Vagina (tissue), 2 donors: ENCODE measurements at places on chromosomes 12 and 14. TPM values are rescaled to one million over a fixed set of nuclear protein-coding genes. Genes with fewer than 3 reads are reported as not detected.
A peak's percentile ranks its signal among the peaks of the same experiment; 100 is the strongest.

GRCh38 chr12:34625116-34625515 lies 602.8 kb downstream of the ALG10 start:
- H3K4me1 ChIP-seq, result no peaks in the 10 kb centered on the region
- H3K36me3 ChIP-seq, result no peaks in the 10 kb centered on the region

GRCh38 chr14:61911574-61911973 lies 149.4 kb downstream of the SNAPC1 start:
- H3K36me3 ChIP-seq, result no peaks in the 10 kb centered on the region
- H3K27ac ChIP-seq, result no peak overlapping the region
- DNase-seq, result no peak
- no peaks in the 10 kb centered on the region for H3K27me3 ChIP-seq
- H3K4me3 ChIP-seq, result no peak overlapping the region

DNA sequence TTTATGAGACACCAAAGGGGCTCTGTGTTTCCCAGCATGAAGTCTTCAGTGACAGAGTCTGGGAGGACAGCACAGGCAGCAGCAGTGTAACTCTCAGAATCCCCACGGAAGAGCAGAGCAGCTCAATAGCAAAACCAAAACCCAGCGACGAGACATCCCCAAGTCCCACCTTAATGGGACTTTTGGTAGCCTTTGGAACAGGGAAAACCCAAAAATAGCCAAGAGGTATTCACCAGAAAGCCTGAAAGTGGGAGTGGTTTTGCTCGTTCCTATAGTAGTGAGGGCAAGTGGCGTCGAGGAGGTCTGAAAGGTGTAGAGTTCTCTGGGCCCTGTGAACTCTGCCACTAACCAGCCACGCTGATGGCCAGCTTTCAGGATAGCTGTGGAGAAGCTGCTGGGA lies 174.6 kb downstream of the ETV6 start:
- no peak overlapping the region for H3K27ac ChIP-seq
- DNase-seq, result no peak
- H3K4me3 ChIP-seq, result no peak overlapping the region
- peaks cover 24% of the 10 kb centered on the region for H3K4me1 ChIP-seq

- no peaks in the 10 kb centered on the region for H3K4me1 ChIP-seq
- no peak overlapping the region for H3K4me3 ChIP-seq
- H3K27ac ChIP-seq, result no peak overlapping the region
- no peaks in the 10 kb centered on the region for H3K27me3 ChIP-seq
Observed at GRCh38 chr12:131735476-131736445, 24.9 kb downstream of the SFSWAP start.

GRCh38 chr12:115103884-115104883 lies 420.2 kb upstream of the TBX3 start:
- no peak for DNase-seq
- no peak overlapping the region for H3K27ac ChIP-seq
- no peaks in the 10 kb centered on the region for H3K36me3 ChIP-seq
- H3K4me1 ChIP-seq, result no peaks in the 10 kb centered on the region
- H3K27me3 ChIP-seq, result no peaks in the 10 kb centered on the region
- no peak overlapping the region for H3K4me3 ChIP-seq

DNA sequence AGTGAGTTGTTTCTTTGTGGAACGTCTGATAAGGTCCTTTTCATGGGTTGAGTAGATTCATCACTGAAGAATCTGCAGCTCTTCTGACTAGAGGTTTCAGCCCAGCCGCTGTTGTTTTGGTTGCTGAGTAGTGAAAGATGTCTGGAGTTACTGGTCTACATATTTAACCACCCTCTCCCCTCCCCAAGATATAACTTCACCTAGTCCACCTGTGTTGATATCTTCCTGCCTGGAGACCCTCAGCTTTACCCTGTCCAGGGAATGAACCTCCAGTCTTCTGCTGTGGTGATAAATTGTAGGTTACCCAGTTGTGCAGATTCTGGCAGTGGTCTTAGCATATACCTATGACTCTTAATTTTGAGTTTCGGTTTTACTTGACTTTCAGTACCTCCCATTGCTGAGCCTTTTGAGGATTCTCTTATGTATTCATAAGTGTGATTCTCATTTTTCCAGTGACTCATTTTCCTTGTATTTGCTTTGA lies 62.9 kb downstream of the CCDC91 start:
- no peak for DNase-seq
- H3K36me3 ChIP-seq, result no peaks in the 10 kb centered on the region
- no peak overlapping the region for H3K27ac ChIP-seq
- H3K27me3 ChIP-seq, result no peaks in the 10 kb centered on the region
- no peak overlapping the region for H3K4me3 ChIP-seq

DNA sequence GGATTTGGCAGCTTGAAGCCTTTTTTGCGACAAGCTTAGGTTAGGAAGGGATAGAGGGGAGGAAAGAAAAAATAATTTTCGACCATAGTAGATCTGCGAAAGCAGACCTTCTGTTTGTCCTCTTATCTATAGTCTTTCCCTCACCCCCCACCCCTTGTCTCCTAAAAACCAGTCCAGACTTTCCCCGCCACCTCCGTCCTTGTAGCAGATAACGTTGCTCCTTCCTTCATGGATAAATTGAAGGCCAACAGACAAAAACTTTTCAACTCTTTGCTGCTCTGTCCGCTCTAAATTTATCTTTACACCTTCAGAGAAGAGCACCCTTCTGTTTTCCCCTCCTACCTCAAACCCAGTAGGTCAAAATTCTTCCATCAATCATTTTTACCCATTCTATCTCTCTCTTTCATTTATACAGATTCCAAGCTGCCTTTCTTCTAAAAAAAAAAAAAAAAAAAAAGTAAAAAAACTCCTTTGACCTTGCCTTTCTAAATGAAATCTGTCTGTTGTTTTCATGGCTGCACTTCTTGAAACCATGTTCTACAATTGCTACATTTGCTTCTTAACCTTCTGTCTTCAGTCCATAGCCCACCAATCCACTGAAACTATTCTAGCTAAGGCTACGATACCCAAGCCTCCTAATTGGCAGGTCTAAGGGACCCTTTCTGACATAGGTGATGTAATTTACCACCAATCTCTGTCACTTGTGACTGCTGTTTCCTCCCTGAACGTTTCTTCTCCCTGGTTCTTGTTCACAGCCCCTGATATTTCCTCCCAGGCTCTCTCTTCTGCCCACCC lies 11.1 kb upstream of the NEMF start:
- H3K4me3 ChIP-seq, result peak overlapping the region; percentile 51
- H3K27ac ChIP-seq, result peak overlapping the region; percentile 95
- DNase-seq, result no peak
- H3K36me3 ChIP-seq, result no peaks in the 10 kb centered on the region

- H3K4me3 ChIP-seq, result no peak overlapping the region
- peaks cover 24% of the 10 kb centered on the region for H3K36me3 ChIP-seq
- no peak overlapping the region for H3K27ac ChIP-seq
- no peak for DNase-seq
Observed at GRCh38 chr12:100293017-100293416, 26.0 kb downstream of the SCYL2 start.

- no peak overlapping the region for H3K27ac ChIP-seq
- H3K27me3 ChIP-seq, result no peaks in the 10 kb centered on the region
- no peaks in the 10 kb centered on the region for H3K4me1 ChIP-seq
- DNase-seq, result no peak
- H3K36me3 ChIP-seq, result no peaks in the 10 kb centered on the region
Observed at GRCh38 chr14:55938249-55938791, 179.9 kb upstream of the PELI2 start.

DNA sequence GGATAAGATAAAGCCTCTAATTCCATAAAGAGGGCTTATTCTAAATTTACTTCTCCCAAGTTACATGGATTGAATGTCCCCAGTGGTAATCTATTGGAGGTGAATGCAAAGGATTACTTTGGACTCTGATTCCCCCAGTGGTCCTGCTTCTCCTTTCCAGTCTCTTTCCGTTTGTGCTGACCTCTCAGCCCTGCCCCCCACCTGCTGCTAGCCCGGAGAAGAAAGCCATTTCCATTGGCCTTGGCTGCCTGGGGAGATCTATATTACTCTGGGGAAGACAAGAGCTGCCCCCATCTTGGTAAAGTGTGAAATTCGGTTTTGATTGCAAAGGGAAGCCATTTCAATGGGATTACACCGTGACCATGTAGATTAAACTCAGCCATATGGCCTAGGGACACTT lies 13.3 kb downstream of the ASCL1 start:
- H3K27me3 ChIP-seq, result no peaks in the 10 kb centered on the region
- H3K4me1 ChIP-seq, result no peaks in the 10 kb centered on the region
- no peaks in the 10 kb centered on the region for H3K36me3 ChIP-seq
- H3K27ac ChIP-seq, result no peak overlapping the region
- peak; percentile 54 for DNase-seq
- H3K4me3 ChIP-seq, result no peak overlapping the region

DNA sequence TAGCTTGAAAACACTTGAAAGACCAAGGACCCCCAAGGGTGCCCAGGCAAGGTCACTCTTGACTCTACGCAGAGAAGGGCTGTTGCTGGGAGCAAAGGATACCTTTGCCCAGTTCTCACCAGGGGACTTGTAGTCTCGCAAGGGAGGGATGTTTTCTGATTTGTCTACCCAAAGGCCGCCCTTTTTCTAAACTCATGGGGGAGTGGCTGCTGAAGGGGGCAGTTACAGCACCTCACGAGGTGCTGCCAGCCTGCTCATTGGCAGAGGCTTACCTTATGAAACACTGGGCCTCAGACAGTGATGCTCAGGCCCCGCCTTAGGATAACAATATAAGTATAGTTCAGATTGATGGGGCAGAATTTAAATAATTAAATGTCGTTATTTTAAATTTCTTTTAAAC lies 107.0 kb downstream of the ETV6 start:
- peaks cover 10% of the 10 kb centered on the region for H3K4me1 ChIP-seq
- H3K4me3 ChIP-seq, result no peak overlapping the region
- no peaks in the 10 kb centered on the region for H3K27me3 ChIP-seq
- peak overlapping the region; percentile 78 for H3K27ac ChIP-seq
- no peak for DNase-seq

DNA sequence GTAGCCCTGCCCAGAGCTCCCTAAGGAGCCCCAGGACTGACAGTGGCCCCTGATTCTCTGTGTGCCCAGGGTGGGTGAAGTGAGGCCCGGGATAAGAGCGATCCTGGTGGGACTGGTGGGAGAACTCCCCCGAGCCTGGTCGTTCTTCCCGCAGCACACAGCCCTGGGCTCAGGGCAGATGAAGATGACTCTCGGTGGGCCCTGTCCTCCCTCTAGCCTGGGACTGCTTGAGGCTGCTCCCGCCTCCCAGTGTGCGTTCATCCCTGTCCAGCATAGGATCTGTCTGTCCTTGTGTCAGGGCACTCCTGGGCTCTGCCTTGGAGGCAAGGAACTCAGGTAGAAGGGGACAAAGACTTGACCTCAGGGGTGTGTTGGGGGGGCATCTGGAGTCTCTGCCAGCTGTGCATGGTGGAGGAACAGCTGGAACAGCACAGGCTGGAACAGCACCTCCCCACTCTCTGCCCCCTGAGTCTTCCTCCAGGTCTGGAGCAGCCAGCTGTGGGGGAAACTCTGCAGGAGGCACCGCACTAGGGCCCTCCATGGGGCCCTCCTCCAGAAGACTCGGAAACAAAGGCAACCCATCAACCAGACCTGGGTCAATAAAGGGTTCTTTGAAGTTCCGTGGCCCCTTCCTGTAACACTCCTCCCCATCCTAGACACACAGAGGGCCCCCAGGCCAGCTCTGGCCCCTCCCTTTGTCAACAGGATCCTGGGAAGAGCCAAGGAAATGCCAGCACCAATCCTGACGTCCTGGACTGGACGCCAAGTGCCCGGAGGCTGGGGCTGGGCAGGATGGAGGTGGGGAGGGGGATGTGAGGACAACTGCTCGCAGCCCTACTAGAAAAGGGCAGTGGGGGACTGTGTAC lies 15.9 kb downstream of the FAIM2 start:
- no peak for DNase-seq
- no peaks in the 10 kb centered on the region for H3K4me1 ChIP-seq
- no peak overlapping the region for H3K27ac ChIP-seq
- H3K4me3 ChIP-seq, result no peak overlapping the region
- no peaks in the 10 kb centered on the region for H3K27me3 ChIP-seq

- H3K4me3 ChIP-seq, result no peak overlapping the region
- H3K27ac ChIP-seq, result no peak overlapping the region
- H3K4me1 ChIP-seq, result no peaks in the 10 kb centered on the region
- H3K27me3 ChIP-seq, result no peaks in the 10 kb centered on the region
Observed at GRCh38 chr12:84375449-84376170, 537.0 kb downstream of the SLC6A15 start.

DNA sequence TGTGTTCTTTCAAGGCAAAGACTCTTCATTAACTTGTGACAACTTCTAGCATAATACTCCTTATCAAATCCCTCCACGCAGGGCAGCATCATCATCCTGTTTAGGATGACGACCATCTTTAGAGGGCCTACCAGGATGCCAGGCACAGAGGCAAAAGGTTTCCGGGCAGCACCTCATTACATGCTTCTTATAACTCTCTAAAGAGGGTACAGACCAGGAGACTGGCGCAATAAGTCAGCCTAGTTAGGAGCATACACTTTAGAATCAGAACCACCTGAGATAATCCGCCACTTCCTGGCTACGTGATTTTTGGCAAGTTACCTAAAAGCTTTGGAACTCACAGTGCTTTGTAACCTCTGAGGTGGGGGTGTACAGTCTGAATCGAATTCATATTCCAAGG lies 136.0 kb upstream of the NOS1 start:
- no peak for DNase-seq
- H3K4me3 ChIP-seq, result no peak overlapping the region
- H3K27ac ChIP-seq, result no peak overlapping the region
- H3K36me3 ChIP-seq, result no peaks in the 10 kb centered on the region

DNA sequence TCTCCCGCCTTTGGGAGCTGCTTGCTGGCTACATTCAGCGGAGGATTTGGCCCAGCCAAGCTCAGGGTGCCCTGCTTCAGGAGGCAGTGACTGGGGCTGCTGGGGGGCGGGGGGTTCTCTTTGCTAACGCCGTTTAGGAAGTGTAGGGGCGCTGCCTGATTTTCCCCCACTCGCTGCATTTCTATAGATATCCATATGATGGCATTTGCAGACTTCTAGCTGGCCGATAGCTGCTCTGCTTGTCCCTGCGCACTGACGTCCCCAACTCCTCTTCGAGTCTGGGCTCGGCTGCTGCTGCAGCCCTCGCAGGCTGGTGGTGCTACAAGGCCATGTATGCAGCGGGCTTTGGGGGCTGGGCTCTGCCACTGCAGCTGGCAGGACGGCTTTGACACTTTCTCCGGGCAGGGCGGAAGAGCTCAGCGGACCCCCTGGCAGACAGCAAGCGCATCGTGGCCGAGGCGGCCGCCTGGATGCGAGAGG lies 3.1 kb downstream of the LRFN5 start:
- no peaks in the 10 kb centered on the region for H3K4me1 ChIP-seq
- H3K36me3 ChIP-seq, result no peaks in the 10 kb centered on the region
- DNase-seq, result peak; percentile 88
- H3K4me3 ChIP-seq, result peak overlapping the region; percentile 76
- H3K27me3 ChIP-seq, result no peaks in the 10 kb centered on the region

GRCh38 chr12:11969437-11970154 lies 101.1 kb upstream of the BCL2L14 start:
- no peak overlapping the region for H3K27ac ChIP-seq
- H3K4me3 ChIP-seq, result no peak overlapping the region
- no peaks in the 10 kb centered on the region for H3K4me1 ChIP-seq
- H3K27me3 ChIP-seq, result no peaks in the 10 kb centered on the region

GRCh38 chr14:61091657-61092273 lies 110.7 kb downstream of the SLC38A6 start:
- no peaks in the 10 kb centered on the region for H3K4me1 ChIP-seq
- DNase-seq, result no peak
- H3K36me3 ChIP-seq, result no peaks in the 10 kb centered on the region
- H3K27ac ChIP-seq, result no peak overlapping the region
- H3K4me3 ChIP-seq, result no peak overlapping the region

The DPPA3 gene
- total RNA-seq, result not detected

The TAC3 gene
- total RNA-seq, result not detected

The PPP1CC gene
- total RNA-seq, result 87.9 TPM

The IL26 gene
- total RNA-seq, result not detected

The NOP9 gene
- 13.8 TPM for total RNA-seq

The OR4Q2 gene
- total RNA-seq, result not detected

The SLC35F4 gene
- not detected for total RNA-seq

The PHLDA1 gene
- total RNA-seq, result 40.3 TPM

The RHOF gene
- 16.5 TPM for total RNA-seq

The TROAP gene
- 4.9 TPM for total RNA-seq
